NCI-H774 (cell line): ENCODE measurements at places on chromosomes 11 and 22.

DNA sequence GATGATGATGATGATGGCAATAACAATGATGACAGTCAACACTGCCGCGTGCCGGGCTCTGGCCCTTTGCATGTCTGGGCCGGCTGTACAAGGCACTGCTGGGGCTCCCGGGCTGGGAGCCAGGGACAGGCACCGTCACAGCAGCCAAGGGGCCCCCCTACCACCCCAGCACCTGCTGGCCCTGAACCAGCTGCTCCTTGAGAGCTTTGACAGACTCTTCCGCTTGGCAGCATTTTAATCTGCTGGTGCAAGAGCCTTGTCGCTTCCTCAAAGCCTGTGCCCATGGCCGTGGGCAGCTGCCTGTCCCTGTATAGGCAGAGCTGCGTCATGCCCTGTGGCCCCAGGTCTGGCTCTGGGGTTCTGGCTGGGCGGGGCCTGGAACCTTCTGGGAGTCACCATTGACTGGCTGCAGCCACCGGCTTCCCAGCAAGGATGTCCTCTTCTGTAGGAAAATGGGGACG lies 12.9 kb upstream of the MUC6 start:
- no peak for DNase-seq

DNA sequence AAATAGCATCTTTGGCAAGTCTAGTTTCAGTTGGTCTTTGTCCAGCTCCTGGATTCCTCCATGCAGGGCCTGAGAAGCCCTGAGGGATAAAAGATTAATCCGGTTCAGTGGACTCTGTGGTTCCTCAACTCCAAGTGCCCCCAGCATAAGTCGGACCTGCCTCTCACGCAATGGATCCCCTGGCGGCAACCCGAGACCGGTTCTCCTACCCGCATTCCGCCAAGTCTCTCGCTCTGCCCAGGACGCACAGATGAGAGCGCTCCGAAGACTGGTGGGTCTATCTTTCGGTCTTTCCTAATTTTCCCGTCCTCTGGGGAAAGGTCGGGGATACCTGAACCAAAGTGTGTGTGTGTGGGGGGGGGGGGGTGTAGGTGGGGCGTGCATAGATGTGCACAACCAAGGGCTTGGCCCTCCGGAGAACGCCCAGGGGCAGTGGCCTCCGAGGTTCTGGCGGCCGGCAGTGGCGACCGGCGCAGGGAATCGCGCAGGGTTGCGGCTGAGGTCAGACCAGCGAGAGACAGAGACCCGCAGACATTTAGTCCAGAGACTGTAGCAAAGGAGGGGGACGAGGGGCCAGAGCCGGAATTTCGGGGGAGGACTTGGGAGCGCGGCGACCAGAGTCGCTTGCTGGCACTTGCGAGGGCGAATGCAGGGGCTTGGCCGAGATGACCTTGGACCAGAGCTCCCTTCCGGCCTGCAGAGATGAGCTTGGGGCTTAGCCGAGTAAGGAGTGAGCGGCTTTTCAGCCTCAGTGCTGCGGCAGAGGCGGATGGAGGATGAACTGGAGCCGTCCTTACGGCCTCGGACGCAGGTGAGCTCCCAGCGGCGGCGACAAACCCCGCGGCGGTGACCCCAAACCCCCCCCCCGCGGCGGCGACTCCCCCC lies 712 bp upstream of the SLC2A11 start:
- DNase-seq: peak; percentile 59

DNA sequence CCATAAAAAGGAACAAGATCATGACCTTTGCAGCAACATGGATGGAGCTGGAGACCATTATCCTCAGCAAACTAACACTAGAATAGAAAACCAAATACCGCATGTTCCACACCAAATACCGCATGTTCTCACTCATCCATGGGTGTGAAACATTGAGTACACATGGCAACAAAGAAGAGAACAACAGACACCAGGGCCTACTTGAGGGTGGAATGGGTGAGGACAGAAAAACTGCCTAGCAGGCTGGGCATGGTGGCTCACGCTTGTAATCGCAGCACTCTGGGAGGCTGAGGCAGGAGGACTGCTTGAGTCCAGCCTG lies 12.3 kb downstream of the EHD1 start:
- DNase-seq: no peak

GRCh38 chr11:47147250-47147649 lies 29.4 kb downstream of the ARFGAP2 start:
- DNase-seq: no peak

DNA sequence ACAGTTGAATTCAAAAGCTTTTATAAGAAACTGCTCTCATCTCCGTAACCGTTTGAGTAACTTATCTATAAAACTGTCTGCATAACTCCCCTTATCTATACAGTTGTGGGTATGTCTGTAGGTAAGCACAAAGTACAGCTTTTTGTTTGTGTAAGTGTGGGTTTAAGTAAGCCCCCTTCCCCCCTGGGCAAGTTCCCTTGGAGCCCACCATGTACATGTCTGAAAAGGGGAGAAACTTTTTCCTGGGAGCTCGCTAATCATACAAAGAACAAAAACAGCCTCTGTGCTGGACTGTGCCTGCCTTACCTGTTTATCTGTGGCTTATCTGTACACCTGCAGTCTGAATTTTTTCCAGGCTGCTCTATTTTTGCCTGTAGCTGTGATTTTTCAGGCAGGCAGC lies 36.3 kb upstream of the TMEM45B start:
- DNase-seq: no peak

DNA sequence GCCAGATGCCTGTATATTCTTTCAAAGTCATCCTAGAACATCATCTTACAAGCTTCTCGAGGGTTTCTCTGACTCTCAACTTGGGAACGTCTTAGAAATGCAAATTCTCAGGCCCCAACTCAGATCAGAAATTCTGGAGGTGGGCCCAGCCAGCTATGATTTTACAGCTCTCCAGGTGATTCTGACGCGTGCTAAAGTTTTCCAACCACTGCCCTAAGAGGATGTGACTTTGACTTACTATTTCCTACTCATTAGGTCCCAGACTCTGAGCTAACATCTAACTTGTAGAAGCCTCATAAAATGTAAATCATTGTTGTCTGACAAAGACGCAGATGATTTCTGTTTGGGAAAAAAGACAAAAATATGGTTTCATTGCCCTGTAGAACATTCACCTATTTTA lies 61.1 kb downstream of the IRAG1 start:
- no peak for DNase-seq

DNA sequence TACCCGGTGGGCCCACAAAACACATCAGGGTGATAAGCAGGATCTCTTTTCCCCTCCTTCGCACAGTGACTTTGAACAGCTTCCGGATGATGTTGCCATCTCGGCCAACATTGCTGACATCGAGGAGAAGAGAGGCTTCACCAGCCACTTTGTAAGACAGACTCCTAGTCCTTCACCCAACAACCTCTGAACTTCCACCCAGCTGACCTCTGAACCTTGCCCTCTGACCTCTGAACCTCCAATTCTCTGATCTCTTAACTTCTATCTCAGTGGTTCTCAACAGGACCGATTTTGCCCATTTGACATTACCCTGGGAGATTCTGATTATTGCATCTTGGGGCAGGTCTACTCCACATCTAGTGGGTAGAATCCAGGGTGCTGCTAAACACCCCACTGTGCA lies 3.2 kb downstream of the NCF4 start:
- no peak for DNase-seq

DNA sequence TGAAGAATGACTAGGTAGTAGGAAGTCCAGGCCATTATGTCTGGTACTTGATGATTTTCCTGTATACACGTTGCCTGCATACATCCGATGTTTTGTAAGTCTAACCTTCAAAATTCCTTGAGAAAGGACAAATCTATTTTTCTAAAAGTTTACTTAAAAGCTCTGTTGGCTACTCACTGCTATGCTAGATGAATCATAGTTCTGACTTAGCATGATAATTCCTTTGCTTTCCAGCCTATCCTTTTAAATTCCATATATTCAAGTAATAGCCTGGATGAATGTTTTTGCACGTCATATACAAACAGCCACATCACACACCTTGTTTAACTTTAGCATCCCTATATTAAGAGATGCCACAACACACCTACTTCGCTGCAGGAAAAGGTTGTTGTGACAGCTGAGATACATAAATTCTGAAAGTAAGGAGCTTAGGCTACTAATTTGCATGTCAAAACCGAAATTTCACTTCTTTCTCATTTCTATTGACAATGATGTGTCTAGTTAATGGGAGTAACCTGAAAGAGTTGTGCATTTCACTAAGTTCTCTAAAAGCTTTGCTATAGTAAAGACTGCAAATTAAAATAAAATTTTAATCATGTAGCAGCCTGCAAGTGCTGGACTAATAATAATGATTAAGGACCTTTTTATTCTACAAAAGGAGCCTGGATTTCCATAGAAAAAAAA lies 1116.4 kb downstream of the JRKL start:
- DNase-seq: no peak

DNA sequence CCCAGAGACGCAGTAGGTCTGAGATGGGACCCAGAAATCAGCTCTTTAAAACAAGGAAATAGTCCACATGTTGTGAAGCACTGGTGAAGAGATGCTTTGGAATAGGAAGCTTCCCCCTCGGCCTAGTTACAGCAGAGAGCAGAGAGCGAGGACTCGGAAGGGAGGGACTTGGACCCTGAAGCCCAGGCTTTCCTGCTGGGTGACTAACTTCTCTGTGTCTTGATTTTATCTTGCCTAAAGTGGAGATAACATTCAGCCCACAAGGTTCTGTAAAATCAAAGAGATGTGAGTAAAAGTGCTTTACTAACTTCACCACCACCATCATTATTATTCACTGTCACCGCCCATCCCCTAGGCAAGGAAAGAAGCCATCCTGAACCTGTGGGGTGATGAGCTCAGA lies 58.4 kb downstream of the THAP12 start:
- no peak for DNase-seq

DNA sequence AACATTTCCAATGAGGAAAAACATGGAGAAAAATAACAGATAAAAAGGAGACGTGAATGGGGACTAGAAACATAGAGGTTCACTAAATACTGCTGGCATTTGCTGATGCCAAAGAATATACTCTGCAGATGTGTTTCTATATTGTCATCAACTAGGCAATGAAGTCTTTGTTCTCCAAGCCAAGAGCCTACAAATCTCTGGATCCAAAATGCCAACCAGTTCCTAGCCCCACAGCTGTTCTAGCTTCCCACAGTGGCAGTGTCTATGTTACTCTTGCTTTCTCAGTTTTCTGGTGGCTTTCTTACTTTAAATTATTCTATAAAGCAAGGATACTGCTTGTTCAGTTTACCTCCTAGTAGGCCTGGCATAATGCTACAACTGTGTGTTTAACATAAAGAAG lies 977.9 kb upstream of the CCDC90B start:
- no peak for DNase-seq
